ENCODE measurements at places on chromosomes 7 and 10.

- DNase-seq, result no peak
Measured at GRCh38 chr10:117221156-117221711, 19.7 kb upstream of the SLC18A2 start.

DNA sequence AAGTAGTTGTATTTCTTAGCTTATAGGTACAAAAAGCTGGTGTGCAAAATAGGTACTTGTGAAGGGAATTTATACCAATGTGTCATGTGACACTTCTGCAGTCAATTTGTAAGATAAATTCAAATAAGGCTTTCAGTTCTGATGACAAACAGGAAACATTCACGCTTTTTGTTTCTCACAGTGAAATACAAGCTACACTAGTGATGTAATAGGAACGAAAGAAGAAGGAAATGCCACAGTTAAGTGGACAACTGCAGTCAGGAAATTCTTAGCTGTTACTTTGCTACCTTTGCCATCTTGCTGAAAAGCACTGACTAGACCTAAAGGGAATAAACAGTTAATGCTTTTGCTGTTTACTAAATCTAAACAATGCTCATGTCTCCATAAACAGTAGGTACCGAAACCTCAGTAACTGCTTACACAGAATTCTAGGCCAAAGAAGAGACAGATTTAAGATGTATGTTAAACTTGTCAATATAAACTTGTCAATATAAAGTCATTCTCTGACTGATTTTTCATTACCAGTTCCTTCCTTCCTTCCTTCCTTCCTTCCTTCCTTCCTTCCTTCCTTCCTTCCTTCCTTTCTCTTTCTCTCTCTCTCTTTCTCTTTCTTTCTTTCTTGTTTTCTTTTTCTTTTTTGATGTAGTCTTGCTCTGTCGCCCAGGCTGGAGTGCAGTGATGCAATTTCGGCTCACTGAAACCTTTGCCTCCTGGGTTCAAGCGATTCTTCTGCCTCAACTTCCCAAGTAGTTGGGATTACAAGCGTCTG, 10.1 kb downstream of the OTUD1 start:
- no peak for DNase-seq

GRCh38 chr10:48599830-48600134, 5.1 kb downstream of the ARHGAP22 start:
- DNase-seq, result no peak

GRCh38 chr10:113441220-113441619, 111.6 kb upstream of the HABP2 start:
- no peak for DNase-seq

- DNase-seq, result no peak
Measured at GRCh38 chr7:48540746-48541145, 369.5 kb downstream of the ABCA13 start.

DNA sequence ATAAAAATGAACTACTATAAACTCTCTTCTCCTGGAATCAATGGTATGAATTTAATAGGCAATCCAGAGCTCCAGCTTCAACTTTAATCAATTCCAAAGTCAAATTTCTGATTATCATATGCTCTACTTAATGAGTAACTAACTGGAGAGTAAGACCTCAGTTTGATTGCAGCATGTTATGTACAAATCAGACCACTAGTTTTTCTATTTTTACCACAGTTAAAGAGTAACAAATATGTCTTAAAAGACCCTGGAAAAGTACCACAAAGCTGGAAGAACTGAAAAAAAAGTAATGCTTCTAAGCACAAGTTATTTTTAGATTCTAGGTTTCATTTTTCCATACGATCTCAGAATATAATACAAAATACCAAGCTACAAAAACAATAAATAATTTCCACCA, 56.0 kb upstream of the TNKS2 start:
- no peak for DNase-seq

GRCh38 chr7:128757203-128757602, 18.0 kb downstream of the CALU start:
- no peak for DNase-seq

- no peak for DNase-seq
Measured at GRCh38 chr10:43647576-43647975, 1.1 kb downstream of the ZNF32 start.

All from activated naive CD8-positive, alpha-beta T cell treated with anti-CD3 and anti-CD28 coated beads for 36 hours (primary cell).